Suprapubic skin (tissue), 4 donors: ENCODE measurements at places on chromosomes 16 and 17. TPM values are rescaled to one million over a fixed set of nuclear protein-coding genes. Genes with fewer than 3 reads are reported as not detected.

- H3K36me3 ChIP-seq = no peaks in the 10 kb centered on the region
- peak; percentile 87 for DNase-seq
- no peaks in the 10 kb centered on the region for H3K27me3 ChIP-seq
- peak overlapping the region; percentile 94 for H3K4me3 ChIP-seq
- H3K27ac ChIP-seq = peak overlapping the region; percentile 91
These were observed 584 bp upstream of the STAT5B start for GRCh38 chr17:42276609-42277341.

DNA sequence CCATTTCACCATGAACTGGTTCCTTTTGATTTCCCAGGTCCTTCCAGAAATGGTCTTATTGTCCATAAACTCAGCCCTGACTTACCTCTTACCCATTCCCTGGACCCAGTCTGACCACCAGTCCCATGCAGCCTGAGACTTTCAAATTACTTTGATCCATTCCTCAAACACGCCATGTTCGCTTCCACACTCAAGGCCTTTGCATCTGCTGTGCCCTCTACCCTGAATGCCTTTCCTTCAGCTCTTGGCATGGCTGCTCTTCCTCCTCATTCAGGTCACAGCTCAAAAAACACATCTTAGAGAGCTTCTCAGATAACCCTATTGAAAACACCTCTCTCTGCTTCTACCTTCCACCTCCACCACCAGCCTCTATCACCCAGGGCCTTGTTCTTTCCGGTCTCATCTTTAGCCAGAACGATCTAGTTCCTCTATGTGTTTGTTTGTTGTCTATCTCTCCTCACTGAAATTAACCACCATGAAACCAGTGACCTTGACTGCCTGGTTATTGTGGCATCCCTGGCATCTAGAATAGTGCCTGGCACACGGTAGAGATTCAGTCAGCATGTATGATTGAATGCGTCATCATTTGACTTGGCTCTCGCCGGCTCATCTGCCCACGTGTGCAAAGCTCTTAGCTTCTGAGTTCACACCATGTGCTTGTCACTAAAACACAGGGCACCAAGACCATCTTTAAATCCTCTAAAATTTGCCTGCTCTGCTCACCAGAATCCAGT lies 12.8 kb downstream of the CRYM start:
- no peak overlapping the region for H3K27ac ChIP-seq
- peaks cover 4% of the 10 kb centered on the region for H3K4me1 ChIP-seq
- H3K36me3 ChIP-seq = no peaks in the 10 kb centered on the region
- H3K4me3 ChIP-seq = no peak overlapping the region
- no peak for DNase-seq
- no peaks in the 10 kb centered on the region for H3K27me3 ChIP-seq

The C17orf100 gene
- total RNA-seq = 2.1 TPM

The KRT34 gene
- 0.56 TPM for total RNA-seq

The ARHGDIG gene
- not detected for total RNA-seq

The ZNF652 gene
- total RNA-seq = 78.4 TPM

GRCh38 chr16:30430428-30430970 lies 669 bp upstream of the DCTPP1 start:
- peaks cover 21% of the 10 kb centered on the region for H3K4me1 ChIP-seq
- DNase-seq = peak; percentile 69
- H3K27ac ChIP-seq = no peak overlapping the region
- H3K4me3 ChIP-seq = peak overlapping the region; percentile 57

DNA sequence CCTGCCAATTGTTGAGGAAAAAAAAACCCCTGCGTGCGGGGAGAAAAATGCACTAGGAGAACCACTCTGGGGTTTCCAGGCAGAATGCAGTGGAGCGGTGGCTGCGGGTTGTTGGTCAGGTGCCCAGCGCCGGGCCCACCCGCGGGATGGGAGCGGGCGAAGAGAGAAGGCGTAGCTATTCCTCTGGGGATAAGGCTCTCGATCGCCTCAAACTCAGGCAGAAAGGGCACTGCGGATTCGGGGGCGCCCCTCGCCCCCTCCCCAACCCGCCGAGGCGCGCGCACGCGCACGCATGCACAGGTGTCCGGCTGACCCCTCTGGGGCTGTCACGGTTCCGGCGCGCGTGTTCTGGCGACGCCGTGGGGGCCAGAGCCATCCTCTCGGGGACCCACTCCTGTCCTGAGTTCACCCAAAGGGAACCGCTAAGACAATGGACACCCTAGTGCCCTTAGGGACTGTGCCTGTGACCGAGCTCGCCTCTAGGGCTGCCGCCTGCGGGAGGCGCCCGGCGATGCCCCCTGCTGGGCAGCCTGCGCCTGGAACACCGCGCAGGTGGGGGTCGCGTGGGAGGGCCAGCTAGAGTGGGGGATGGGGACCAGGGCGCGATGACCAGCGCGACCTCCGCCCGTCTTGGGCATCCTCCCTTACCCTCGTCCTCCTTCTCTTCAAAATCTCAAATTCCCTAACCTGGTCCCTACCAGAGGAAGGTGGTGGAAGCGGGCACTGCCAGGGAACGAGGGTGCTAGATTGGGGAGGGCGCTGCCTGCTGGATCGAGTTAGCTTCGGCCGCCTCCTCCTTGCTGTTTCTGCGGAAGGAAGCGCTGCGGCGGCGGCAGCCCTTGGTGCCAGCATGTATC lies 14.4 kb upstream of the CBX8 start:
- H3K4me3 ChIP-seq = no peak overlapping the region
- no peak for DNase-seq
- no peak overlapping the region for H3K27ac ChIP-seq
- peaks cover 66% of the 10 kb centered on the region for H3K4me1 ChIP-seq
- H3K36me3 ChIP-seq = no peaks in the 10 kb centered on the region
- H3K27me3 ChIP-seq = peaks cover 100% of the 10 kb centered on the region

The C16orf78 gene
- not detected for total RNA-seq

DNA sequence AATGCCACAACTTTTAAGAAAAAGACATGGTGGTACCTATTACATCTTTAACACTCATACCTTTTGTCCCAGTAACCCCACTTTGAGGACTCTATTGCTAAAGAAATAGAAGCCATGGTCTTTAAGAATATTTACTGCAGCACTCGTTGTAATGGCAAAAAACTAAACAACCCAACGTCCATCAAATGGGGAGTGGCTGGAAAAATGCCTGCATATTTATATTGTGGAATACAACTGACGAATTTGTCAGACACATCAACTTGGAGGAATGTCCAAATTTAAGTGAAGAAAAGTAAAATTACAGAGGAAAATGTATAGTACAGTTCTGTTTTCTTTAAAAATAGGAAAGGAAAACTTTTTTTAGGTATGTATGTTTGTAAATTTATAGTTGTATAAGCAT lies 47.8 kb downstream of the STX8 start:
- no peaks in the 10 kb centered on the region for H3K27me3 ChIP-seq
- DNase-seq = no peak
- no peak overlapping the region for H3K4me3 ChIP-seq
- H3K27ac ChIP-seq = no peak overlapping the region

DNA sequence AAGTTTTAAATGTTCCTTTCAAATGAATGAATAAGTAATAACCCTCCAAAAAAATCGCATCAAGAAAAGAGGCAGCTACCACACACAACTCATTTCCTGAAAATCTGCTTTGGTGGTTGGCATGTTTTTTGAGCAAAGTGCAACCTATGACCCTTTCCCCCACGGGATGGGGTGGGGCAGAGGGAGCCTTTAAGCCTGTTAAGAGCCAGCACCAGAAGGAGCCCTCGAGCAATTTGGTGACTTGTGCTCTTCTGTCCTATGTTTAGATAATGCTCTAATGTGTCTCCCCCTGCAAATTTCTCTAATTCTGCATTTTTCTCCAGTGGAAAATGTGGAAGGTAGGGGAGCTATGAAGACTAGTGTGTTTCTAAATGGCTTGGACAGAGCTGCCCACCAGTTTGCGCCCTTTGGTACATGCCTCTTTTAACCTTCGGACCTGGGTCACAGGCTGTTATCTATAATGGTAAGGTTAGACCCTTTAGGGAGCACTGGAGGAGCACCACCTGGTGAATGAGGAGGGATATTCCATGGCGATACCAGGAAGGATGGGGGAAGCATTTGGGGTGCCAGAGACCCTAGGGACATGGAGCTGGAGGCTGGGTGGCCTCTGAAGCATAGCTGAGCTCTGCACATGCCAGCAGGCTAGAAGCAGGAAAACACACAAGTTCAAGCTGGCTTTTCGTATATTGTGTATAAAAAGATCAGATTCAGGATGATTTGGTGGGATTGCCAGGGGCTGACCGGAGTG lies 1.6 kb downstream of the PYCARD start:
- H3K27me3 ChIP-seq = no peaks in the 10 kb centered on the region
- H3K36me3 ChIP-seq = peaks cover 10% of the 10 kb centered on the region
- H3K4me1 ChIP-seq = peaks cover 54% of the 10 kb centered on the region
- no peak for DNase-seq
- H3K4me3 ChIP-seq = peak overlapping the region; percentile 69

DNA sequence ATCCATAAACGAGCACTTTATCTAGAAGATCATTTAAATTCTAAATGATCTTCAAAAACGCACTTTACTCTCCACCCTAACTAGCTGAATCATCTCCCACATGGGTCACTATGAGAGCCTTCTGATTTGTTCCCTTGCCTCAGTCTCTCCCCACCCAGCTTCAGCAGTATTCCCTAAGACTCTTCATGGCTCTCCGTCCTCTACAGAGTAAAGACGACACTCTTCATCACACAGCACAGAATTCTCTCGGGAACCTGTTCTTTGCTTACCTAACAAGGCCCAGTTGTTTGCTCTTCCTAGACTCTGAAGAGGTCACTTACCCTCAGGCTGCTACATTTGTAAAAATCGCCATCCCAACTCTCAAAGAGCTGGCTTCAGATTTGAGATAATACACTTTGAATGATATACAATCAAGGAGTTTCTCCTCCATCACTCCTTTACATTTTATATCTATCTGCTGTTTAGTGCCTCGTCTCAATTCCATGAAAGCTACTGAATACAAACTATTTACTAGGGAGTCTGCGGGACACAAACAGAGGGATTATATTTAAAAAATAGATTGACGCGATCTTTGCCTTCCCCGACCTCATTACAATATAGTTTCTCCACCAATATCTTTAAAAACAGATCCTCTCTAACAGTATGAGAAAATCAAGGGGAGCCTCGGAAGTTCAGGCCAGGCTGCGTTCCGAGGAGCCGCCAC lies 511 bp upstream of the LIG3 start:
- no peaks in the 10 kb centered on the region for H3K36me3 ChIP-seq
- H3K4me3 ChIP-seq = peak overlapping the region; percentile 86
- peaks cover 31% of the 10 kb centered on the region for H3K4me1 ChIP-seq
- no peaks in the 10 kb centered on the region for H3K27me3 ChIP-seq
- DNase-seq = no peak

The HES7 gene
- not detected for total RNA-seq

The RPAIN gene
- 81.7 TPM for total RNA-seq

The KRT33B gene
- not detected for total RNA-seq

DNA sequence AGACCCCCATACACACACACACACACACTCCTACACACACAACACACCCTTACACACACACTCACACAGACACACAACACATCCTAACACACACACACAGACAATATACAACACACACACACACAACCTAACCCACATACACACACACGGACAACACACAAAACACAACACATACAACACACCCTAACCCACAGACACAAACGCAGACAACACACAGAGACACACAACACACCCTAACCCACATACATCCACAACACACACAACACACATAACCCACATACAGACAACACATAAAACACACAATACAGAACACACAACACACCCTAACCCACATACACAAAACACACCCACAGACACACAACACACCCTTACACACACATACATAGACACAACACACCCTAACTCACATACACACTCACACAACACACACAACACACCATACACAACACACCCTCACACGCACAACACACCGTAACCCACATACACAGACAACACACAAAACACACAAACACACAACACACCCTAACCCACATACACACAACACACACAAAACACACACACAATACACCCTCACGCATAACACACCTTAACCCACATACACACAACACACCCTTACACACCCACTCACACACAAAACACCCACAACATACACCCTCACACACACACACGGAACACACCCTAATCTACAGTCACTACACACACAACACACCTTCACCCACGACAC lies 4.4 kb downstream of the ASGR1 start:
- H3K27me3 ChIP-seq = peaks cover 33% of the 10 kb centered on the region
- no peak for DNase-seq
- no peaks in the 10 kb centered on the region for H3K36me3 ChIP-seq
- no peak overlapping the region for H3K27ac ChIP-seq
- no peak overlapping the region for H3K4me3 ChIP-seq
- H3K4me1 ChIP-seq = peaks cover 26% of the 10 kb centered on the region

GRCh38 chr16:80752541-80752940 lies 51.9 kb downstream of the CDYL2 start:
- H3K27me3 ChIP-seq = no peaks in the 10 kb centered on the region
- DNase-seq = no peak
- H3K36me3 ChIP-seq = no peaks in the 10 kb centered on the region
- peaks cover 2% of the 10 kb centered on the region for H3K4me1 ChIP-seq

DNA sequence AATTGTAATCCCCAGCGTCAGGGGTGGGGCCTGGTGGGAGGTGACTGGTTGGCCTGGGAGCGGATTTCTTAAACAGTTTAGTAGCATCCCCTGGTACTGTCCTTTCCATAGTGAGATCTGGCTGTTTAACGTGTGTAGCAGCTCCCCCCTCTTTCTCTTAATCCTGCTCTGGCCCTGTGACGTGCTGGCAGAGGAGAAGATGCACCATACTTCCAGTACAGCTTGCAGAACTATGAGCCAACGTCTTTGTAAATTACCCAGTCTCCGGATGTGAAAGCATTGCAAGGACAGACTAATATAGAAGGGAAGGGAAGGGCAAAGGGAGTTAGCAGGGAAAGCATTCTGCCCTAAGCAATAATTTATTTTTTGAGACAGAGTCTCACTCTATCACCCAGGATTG lies 83.9 kb downstream of the RMI2 start:
- no peak overlapping the region for H3K4me3 ChIP-seq
- H3K27ac ChIP-seq = no peak overlapping the region
- H3K4me1 ChIP-seq = no peaks in the 10 kb centered on the region
- no peak for DNase-seq
- no peaks in the 10 kb centered on the region for H3K27me3 ChIP-seq

GRCh38 chr16:66278111-66278531 lies 88.4 kb upstream of the CDH5 start:
- H3K36me3 ChIP-seq = no peaks in the 10 kb centered on the region
- H3K27ac ChIP-seq = peak overlapping the region; percentile 80
- no peak for DNase-seq
- H3K27me3 ChIP-seq = no peaks in the 10 kb centered on the region
- H3K4me3 ChIP-seq = no peak overlapping the region

DNA sequence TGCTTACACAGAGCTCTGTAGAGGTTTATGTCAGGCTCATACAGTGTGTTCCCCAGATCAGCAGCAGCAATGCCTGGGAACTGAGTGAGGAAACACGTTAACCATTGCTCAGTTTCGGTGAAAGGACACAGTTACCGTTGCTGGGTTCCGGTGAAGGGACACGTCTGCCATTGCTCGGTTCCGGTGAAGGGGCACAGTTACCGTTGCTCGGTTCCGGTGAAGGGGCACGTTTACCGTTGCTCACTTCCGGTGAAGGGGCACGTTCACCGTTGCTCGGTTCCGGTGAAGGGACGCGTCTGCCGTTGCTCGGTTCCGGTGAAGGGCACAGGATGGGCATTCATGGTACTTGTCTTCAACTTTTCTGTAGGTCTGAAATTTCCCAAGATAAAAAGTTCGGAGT lies 81.7 kb downstream of the MRM3 start:
- H3K36me3 ChIP-seq = no peaks in the 10 kb centered on the region
- H3K27me3 ChIP-seq = no peaks in the 10 kb centered on the region
- H3K4me1 ChIP-seq = peaks cover 49% of the 10 kb centered on the region
- no peak overlapping the region for H3K4me3 ChIP-seq
- no peak overlapping the region for H3K27ac ChIP-seq

The CA10 gene
- not detected for total RNA-seq

GRCh38 chr16:4803401-4803844 lies 990 bp upstream of the ROGDI start:
- peak overlapping the region; percentile 93 for H3K4me3 ChIP-seq
- H3K4me1 ChIP-seq = peaks cover 29% of the 10 kb centered on the region
- H3K27me3 ChIP-seq = no peaks in the 10 kb centered on the region
